ENCODE measurements at places on chromosomes 13 and 19.

DNA sequence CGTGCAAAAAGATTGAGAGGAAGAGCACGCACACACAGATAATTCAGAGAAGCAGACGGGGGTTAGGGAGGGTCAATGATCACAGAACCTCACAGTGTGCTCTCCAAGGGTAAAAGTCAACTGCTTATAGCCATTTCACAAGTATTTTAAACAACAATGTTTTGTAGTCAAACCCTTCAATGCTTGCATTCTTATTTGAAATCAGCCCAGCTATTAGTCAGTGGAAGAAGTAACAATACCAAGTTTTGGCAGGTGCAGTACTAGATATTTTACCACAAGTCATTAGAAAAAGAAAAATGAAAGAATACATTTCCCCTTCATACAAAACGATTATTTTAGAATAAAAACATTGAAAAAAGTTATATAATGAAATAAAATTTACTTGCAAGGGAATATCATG lies 2.6 kb downstream of the CSNK1A1L start:
- DNase-seq, result no peak

- no peak for DNase-seq
Measured at GRCh38 chr13:32408296-32409000, 19.5 kb downstream of the N4BP2L1 start.

DNA sequence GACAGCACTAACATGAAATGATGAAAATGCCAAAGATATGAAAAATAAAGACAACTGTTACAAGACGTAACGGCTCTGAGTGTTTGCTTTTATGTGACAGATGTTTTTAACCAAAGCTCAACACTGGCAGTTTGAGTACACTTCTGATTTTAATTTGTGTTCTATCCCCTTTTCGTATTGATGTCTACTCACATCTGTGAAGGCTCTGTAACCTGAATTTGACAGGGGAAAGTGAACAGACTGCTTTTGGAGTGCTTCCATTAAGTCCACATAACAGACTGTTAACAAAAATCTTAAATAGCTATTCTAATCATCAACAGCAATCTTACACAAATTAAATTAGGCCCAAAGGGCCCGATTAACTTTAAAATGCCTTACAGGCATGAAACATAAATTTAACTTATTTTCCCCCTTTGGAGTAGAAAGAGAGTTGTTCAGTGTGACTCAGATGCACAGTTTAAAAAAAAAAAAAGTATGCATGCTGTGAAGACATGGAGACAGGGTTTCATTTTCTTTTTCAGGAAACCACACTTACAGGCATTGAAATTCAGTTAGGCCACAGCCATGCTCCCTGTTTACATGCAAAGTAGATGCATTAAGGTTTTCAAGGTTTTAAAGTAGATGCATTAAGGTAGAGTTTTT lies 16.3 kb upstream of the RNASEH2B start:
- no peak for DNase-seq

DNA sequence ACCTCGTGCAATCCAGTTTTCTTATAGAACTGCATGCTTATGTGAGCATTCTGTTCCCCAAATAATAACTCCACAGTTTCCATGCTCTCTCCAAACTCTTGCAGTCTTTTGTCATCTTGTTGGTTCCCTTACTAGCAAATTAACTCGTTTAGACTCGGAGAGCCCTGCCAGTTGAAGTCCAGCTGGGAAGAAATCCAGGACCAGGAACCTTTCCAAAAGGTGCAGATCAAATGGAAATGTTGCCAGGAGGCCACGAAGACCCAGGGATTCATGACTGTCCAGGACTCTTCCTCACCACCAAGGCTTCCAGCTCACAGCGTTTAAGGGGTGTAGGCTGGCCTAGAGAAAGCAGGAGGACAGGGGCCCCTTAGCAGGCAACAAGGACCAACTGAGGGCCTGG lies 2.1 kb upstream of the TDRD12 start:
- DNase-seq, result no peak

DNA sequence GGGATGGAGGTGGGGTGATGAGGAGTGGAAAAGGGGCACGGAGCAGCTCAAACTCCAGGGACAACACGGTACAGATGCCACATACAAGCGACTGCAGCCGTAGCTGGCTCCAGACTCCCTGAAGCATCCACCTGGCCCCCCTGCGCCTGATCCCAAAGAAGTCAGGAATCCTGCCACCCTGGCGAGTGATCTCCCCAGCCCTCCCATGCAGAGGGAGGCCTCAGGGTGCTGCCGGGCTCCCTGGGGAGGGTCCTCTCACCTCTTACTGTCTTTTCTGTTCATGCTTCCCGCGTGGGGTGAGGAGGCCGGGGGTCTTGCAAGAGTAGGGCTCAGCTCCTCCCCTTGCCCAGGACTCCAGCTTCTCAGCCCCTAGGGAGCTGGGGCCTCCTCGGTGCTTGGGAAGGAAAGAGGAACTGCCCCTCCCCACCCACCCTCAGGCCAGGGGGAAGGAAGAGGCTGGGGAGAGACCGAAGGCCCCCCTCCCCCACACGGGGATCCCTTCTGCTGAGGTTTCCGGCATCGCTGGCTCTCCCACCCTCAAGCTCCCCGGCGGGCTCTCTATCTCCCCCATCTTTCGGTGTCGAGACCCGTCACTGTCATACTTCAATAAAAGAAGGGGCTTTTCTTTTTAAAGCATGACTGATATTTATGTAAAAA lies at the start of gene RASGRP4:
TSS of gene RASGRP4 (minus strand) at position 410 of the 657 bp plus-strand sequence. CDS start at position 282, 128 bp downstream.
- DNase-seq, result peak; percentile 57

DNA sequence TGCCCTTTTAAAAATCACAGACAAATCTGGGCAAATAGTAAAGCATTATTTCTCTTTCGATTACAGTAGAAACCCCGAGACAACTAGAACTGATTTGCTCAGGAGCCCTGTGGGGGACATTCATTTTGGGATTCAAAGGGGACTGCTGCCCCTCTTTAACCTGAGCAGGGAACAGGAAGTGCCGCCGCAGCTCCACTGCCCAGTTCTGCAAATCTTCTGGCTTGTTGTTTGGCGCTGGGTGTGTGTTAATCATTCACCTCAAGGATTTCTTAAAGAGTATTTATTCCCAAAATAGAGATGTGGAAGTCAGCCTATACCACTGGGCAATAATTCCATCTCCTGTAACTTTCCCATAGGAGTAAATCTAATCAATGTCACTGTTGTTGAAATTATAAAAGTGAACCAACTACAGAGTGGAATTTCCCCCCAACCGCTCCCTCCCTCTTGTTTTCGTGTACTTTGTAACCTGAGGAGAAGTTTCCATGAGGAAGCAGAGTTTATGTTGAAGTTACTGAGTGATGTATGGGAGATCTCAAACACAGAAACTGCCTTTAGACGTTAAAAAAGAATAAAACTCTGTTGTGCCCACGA lies 515.8 kb downstream of the KLF12 start:
- no peak for DNase-seq

DNA sequence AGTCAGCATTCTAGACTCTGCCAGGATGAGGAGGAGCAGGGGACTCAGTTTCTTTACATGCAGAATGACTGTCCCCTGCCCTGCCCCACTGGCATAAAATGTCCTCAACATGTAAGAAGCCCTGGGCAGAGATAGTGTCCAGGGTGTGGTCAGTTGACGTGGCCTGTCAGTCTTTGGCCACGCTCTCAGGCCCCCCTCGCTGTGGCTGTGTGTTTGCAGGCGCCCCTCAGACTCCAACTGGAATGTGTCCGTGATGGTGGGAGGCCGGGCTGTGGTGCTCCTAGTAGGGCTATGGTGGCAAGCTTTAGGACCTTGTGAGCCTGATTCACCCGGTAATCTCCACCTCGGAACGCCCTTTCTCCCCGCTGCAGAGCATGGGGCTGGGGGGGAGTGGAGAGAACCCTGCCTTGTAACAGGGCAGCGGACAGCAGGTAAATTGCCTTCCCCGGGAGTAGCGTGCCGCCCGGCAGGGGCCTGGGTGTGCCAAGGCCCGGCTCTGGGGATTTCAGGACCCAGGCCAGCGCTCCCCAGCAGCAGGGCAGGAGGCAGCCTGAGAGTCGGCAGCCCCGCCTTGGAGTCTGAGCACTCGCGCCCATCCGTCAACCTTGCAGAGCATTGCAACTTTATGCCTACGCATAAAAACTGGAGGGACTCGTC lies 62.3 kb downstream of the CHST8 start:
- DNase-seq, result no peak

GRCh38 chr13:24392972-24393371 lies 83.6 kb downstream of the C1QTNF9 start:
- no peak for DNase-seq

DNA sequence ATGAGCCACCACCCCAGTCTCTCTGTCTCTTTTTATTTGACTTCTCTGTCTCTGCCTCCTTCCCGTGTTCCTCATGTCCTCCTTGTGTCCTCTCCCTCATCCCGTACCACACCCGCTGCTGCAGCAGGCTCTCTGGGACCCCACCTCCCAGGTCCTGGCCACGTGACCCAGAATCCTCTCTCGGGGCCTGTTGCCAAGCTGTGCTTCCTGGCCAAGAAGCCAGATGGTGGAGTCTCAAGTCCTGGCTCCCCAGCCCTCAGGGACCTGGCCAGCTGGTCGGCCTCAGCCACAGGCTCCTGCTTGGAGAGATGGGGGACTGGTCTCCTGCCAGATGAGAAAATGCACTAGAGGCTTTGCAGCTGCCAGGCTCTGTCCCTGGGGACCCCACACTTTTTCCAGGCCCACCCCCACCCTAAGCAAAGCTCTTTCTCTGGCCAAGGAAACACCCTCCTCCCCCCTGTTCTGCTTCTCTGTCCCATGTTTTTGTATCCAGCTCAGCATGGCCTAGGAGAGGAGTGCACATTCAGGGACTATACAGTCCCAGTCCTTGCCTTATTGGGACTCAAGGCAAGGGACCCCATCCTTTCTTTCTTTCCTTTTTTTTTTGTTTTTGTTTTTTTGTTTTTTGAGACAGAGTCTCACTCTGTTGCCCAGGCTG lies 34.3 kb upstream of the SHKBP1 start:
- no peak for DNase-seq
